ENCODE measurements at places on chromosomes 7 and 10.

DNA sequence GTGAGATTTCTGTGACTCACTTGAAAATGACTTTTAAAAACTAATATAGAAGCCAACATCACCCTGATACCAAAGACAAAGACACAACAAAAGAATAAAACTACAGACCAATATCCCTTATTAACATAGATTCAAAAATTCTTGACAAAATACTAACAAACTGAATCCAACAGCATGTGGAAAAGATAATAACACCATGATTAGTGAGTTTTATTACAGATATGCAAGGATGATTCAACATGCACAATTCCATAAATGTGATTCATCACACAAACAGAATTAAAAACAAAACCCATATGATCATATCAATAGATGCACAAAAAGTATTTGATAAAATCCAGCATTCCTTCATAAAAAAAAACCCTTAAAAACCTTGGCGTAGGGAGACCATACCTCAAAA lies 6.5 kb downstream of the MGAM start:
- DNase-seq: no peak

GRCh38 chr10:72855790-72856189 lies 37.7 kb upstream of the OIT3 start:
- no peak for DNase-seq

GRCh38 chr7:151143261-151144015 lies 24.1 kb downstream of the GBX1 start:
- no peak for DNase-seq

DNA sequence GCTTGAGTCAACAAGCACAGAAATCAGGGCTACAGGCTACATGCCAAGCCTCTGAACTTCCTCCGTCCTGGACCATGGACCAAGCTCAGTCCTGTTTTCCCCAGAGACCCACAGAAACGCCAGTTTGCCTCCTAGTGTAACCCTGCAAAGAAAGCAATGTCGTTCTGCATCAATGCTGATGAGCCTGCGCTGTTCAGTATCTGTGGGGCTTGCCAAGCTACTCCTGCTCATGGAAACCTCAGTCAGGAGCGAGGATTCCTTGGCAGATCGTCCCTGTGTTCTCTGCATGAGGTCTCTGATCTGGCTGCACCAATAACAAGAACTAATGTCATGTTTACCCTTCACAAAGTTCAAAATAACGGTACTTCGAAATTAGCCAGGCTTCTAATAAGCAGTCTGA lies 495.5 kb upstream of the C7orf33 start:
- no peak for DNase-seq

DNA sequence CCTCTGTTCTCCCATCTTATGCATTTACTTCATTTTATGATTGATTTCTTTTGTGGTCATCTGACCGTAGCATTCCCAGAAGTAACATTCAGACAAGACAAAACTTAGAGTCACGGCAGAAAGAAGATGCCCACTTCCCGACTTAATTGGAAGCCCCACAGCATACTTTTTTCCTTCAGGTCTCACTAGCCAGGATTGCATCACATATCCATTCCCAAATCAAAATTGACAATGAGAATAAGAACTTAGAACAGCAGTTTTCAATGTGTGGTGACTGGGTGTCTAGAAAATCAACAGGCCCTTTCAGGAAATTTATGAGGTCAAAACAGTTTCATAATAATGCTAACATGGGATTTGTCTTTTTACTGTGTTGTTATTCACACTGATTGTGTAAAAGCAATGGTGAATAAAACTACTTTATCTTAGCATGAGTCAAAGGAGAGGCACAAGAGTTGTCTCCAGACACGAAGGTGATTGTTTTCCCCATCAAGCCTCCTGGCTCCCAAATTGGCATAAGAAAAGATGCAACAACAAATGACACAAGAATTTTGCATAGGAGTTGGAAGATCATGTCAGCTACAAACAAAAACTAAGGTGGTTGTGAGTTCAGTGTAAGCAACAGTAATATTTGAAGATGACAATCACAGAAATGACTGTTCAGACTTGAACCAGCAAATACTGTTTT lies 493.9 kb downstream of the HTR7 start:
- no peak for DNase-seq
